ENCODE measurements at places on chromosomes 2 and 18.

- no peak for DNase-seq
These were observed 103.3 kb downstream of the POLR1A start for GRCh38 chr2:86002375-86002774.

GRCh38 chr2:108926561-108927380 lies 62.2 kb downstream of the EDAR start:
- no peak for DNase-seq

DNA sequence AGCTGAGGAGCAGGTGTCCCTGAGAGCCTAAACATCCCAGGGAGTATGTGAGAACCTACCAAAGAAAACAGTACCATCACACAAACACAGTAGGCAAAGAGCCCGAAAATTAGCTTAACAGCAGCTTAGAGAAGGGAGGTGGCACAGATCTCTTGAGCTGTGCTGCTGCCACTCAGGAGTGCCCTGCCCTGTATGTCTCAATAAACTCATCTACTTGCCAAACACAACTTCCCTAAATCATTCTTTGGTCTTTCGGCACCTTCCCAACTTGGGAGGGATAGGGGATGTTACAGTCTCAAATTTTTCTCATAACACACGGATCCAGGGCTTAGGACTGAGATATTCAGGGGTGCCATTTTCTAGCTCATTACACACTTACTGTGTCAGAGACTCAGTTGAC lies 45.3 kb upstream of the C1D start:
- DNase-seq = no peak

- no peak for DNase-seq
These were observed 98.6 kb upstream of the EPB41L5 start for GRCh38 chr2:119914266-119914665.

DNA sequence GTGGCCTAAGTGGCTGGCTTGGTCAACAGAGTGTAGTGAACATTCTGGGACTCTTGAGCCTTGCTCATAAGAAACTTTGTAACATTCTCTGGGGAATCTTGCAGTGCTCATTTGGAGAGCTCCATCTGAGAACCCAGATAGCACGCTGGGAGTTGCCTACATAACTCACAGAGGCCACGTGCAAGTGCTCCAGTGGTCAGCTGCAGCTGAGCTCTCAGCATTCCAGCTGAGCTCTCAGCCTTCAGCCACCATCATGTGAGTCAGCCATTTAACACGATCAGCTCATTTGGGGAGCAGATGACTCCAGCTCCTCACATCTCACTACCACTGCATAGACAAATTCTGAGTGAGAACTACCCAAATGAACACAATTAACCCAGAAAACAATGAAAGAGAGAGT lies 25.5 kb upstream of the CTNNA2 start:
- no peak for DNase-seq

DNA sequence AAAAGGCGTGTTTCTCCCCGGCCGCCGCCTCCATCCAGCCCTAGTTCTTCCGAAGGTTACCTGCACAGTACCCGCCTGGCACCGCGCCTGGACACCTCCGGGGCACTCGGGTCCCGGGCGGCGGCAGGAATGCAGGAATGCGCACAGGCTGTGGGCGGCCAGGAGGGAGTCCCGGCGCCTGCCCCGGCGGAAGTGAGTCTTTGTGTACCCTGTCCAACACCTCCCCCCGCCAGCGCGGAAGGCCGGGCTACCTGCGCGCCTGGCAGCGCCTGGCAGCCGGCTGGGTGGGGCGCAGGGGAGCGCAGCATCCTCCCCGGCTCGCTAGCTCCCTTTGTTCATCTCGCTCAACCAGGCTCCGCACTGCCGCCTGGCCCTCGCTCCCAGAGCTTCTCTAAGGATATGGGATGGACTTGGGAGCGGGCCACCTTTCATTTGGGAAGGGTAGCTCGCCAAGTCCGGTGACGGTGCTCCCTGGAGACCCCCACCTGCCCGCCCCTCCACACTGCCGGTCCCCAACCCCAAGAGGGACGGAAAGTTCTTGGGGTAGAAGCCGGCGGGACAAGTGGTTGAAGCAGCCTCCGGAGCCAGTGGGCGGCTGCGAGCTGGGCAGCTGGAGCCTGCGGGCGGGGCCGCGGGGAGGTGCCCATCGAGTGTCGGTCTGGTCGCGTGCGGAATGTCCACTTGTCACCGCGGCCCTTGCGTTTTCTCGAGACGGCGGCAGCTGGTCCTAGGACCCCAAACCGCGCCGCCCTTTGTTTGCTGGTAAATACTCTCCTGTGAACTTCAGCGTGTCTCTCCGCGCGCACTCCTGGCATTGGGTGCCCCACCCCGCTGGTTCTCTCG lies 1.2 kb upstream of the ST6GAL2 start:
- DNase-seq = peak; percentile 82

DNA sequence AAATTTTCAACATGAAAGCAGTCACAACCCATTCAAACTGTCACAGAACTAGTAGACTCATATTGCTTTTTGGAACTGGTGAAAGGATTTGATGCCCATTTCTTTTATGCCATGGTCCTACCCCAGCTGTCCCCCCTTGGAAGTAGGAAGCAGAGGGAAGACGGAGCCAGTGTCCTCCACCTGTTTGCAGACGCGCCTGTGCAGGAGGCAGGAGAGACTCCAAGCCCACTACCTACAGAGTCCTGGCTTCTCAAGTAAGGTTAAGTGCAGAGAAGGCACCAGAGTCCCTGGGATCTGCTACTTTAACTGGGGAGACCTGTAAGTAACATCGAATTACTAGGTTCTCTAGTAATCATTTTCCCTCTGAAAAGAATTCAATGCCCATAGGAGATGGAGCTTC lies 32.7 kb upstream of the DNMT3A start:
- no peak for DNase-seq

DNA sequence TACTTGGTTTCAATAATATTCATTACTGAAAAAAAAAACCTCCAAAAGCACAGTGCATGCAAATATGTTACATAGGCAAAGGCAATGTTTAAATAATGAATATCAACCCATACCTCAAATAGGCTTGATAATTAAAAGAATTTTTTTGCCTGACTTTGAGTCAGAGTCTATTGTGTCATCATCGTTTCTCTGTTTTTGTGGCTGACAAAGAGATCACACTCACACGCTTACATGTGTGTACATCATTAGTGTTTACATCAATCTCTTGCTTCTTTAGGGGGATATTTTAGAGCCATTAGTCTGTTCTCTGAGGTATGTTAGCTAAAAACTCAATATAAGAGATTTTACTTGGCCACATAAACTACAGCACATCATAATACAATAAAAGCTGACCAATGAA lies 150.3 kb upstream of the MMADHC start:
- no peak for DNase-seq

DNA sequence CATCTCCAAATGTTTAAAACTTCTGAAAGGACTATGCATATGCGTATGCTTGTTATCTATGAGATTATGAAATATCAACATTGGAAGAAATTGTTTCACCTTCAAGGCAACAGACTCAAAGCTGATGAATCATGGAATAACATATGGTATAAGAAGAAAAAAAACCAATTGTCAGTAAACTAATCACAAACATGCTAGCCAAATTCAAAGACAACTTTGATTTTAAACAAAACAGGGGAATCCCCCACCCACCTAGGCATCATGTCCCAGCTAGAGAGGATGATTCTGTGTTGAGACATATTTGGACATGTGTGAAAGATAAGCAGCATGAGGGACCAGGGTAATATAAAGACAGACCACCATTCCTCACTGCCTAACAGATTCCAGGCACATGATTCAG lies 147.7 kb downstream of the WDPCP start:
- no peak for DNase-seq

GRCh38 chr2:118750959-118751565 lies 96.4 kb downstream of the EN1 start:
- DNase-seq = no peak

DNA sequence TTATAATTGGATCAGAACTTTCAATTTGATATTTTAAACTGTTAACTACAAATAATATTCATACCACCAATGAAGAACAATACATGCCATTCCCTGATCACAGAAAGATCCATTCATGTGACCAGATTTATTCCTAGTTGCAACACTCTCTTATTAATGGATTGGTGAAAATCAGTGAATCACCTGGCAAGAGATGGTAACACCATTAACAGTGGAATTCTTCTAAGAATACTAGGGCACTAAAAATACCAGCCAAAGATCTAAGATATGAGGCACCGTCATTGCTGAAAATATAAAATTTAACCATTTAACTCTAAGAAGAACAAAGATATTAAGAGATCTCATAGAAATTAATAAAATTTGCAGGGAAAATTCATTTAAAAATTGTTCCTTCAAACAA lies 58.1 kb downstream of the MAP4K3 start:
- DNase-seq = no peak

DNA sequence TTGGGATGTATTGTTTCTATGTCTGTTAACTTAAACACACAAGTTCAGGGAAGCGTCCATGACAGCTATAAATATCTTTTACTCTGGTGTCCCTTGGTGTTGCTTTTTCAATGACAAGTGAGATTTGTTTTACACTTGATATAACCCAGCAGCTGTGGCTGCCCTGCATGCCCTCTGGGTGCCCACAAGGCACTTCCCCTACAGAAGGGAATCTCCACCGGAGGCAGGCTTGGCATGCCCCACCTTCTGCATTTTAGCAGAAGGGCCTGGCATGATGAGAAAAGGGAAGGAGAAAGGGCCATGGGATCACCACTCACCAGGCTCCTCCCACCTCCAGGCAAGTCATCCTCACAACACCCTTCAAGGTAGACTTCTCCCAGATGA lies 68.7 kb downstream of the TMEM247 start:
- DNase-seq = no peak

- DNase-seq = no peak
These were observed 156.5 kb downstream of the MYO5B start for GRCh38 chr18:50038448-50038847.

GRCh38 chr2:234178330-234179030 lies 128.0 kb downstream of the SPP2 start:
- DNase-seq = peak; percentile 41

- no peak for DNase-seq
These were observed 93.7 kb downstream of the THNSL2 start for GRCh38 chr2:88263861-88264260.

- DNase-seq = peak; percentile 89
These were observed 60.4 kb downstream of the ATOH8 start for GRCh38 chr2:85813982-85814801.

GRCh38 chr2:222240676-222241049 lies 58.1 kb downstream of the PAX3 start:
- no peak for DNase-seq

DNA sequence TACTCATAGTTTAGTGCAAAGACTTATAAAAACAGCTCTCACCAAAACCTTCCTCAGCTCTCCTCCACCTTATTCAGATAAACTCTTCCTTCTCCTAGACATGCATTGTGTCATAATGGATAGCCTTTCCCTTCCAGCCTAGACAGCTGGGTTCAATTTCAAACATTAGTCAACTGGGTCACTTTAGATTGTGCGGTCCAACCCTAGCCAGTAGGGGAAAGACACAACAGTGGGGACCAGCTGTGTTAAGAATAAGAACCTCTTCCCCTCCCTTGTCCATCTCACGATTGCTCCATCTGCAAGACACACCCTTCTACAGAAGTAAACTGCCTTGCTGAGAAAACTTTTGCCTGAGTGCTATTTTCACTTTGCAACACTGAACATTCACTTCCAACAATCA lies 8.5 kb downstream of the PRPF40A start:
- no peak for DNase-seq

- DNase-seq = peak; percentile 81
These were observed 207.4 kb downstream of the ARL6IP6 start for GRCh38 chr2:152925547-152926448.

- DNase-seq = no peak
These were observed 131.5 kb downstream of the CCDC74A start for GRCh38 chr2:131659168-131659572.

DNA sequence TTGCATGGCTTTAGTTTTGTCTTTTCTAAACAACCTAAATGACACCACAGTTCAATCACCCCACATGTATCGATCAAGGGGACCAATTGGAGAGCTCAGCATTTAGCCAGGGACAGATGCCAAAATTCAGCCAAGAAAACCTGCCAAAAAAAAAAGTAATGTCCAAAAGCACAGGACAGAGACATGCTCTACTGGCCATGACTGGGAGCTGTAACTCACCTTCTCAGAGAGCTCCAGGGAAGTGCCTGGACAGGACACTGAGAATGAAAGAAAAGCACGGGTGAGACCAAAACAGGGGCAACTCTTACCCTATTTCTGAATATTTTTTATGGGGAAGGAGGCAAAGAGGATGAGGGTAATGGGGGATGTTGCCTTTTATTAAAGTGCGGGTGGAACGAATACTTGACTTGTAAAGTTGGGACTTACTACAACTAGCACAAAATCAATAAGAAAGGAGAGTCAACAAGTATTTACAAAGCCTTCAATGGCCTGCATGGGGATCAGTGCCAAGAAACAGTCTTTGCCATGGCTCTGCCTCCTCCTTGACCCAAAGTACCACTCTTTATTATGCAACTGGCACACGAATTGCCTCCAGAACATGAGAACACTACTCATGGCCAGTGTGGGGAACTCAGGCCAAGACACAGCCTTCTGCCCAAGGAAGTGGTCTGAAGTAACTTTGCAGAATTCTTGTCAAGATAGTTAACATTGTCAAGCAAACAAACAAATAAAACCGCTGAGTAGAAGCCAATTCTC lies 72.9 kb upstream of the HK2 start:
- no peak for DNase-seq

DNA sequence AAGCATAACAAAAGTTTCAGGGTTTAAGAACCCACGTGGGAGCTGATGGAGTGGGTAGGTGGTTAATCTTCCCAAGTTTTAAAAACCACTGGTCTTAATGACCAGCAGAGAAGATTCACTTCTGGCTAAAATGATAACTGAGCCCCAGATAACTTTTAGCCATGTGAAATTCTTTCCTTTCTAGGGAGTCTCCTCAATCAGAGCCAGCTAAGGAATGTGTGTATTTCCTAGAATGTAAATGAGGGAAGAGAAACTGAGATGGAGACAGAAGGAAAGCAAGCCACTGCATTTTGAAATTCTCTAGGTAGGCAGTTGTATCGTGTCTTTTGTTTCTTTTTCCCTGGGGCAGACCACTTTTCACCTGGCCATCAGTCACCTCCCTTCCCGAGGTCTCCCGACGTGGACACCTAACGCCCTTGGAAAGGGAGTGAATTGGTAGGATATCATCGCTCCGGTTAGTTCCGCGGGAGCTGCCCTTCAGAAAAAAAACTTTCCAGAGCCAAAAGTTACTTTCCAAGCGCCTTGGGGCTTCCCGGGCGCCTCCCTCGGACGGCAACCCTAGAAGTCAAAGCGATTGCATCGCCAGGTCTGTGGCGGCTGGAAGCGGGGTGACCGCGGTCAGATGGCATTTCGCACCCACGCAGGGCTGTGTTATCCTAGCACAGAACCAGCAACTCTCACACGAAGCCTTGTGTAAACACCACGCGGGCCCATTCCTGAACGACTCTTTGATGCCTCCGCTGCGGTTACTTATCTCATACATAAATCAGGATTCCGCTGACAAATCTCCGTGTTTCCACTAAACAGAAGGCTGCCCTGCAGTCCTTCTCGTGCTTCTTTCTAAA lies 1.3 kb downstream of the COLEC12 start:
- DNase-seq = no peak

- DNase-seq = peak; percentile 29
These were observed 24.9 kb upstream of the PDCL3 start for GRCh38 chr2:100537918-100538317.

DNA sequence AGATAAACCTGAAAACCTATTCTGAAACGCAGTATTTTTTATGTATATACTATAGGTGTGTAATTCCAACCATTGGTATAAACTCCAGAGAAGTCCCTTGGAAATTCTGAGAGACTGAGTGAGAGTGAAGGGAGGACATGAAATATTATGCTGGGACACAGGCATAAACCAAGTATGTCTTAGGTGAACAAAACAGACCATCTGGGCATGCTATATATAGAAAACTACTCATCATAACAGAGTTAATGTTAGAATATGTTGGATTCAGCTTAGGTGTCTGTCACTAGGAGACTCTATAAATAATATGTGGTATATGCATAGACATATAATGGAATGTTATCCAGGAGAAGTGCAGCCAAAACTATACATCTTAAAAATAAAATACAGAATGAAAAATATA lies 282.6 kb downstream of the LRP1B start:
- DNase-seq = no peak
